ENCODE measurements at places on chromosomes 12 and 14. TPM values are rescaled to one million over a fixed set of nuclear protein-coding genes. Genes with fewer than 3 reads are reported as not detected.

LRIG3 gene
- 5.4 TPM for total RNA-seq

DEPDC4 gene
- 1.3 TPM for total RNA-seq

KRT83 gene
- 6.5 TPM for total RNA-seq

TXNDC16 gene
- 1.2 TPM for total RNA-seq

HOTAIR gene
- total RNA-seq, result 0.09 TPM

APEX1 gene
- total RNA-seq, result 259 TPM
